ENCODE measurements at places on chromosomes 7 and 10.

DNA sequence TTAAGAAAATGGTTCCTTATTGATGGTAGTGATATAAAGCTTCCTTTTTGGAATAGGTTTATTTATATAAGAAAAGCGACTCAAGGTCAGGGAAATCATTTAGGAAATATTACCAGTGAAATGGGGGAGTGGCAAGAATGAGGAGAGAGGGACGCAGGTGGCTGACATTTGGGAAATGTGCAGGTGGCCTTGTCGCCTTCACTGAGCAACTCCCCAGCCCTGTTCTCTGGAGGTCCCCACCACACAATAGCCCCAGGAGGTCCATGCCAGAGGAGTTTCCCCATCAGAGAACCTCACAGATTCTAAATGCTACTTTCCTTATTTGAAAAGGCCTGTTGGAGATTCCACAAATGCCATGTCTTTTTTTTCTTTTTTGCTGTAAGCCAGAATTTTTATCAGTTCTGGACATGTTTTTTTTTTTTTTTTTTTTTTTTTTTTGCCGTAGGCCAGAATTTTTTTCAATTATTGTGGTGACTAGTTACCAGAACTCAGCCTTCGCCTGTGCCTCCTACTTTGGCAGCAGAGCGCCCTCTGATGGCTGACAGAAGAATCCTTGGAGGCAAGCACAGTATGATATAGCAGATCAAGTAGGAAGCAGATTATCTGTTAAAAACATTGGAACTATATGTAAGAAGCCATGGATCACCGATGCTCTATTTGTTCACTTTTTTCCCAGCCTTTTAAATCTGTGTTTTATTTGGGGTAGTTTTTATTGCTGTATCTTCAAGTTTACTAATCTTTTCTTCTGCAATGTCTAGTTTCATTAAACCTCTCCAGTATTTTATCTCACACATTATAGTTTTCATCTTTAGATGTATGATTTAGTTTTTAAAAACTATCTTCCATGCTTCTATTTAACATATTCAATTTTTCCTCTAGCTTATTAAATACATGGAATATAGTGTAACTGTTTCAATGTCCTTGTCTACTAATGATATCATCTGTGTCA, 18.6 kb downstream of the OPALIN start:
- peak; percentile 57 for DNase-seq

GRCh38 chr10:1420661-1421362, 316.5 kb downstream of the ADARB2 start:
- DNase-seq: peak; percentile 61

GRCh38 chr7:139231513-139232376, 708 bp downstream of the UBN2 start:
- no peak for DNase-seq

DNA sequence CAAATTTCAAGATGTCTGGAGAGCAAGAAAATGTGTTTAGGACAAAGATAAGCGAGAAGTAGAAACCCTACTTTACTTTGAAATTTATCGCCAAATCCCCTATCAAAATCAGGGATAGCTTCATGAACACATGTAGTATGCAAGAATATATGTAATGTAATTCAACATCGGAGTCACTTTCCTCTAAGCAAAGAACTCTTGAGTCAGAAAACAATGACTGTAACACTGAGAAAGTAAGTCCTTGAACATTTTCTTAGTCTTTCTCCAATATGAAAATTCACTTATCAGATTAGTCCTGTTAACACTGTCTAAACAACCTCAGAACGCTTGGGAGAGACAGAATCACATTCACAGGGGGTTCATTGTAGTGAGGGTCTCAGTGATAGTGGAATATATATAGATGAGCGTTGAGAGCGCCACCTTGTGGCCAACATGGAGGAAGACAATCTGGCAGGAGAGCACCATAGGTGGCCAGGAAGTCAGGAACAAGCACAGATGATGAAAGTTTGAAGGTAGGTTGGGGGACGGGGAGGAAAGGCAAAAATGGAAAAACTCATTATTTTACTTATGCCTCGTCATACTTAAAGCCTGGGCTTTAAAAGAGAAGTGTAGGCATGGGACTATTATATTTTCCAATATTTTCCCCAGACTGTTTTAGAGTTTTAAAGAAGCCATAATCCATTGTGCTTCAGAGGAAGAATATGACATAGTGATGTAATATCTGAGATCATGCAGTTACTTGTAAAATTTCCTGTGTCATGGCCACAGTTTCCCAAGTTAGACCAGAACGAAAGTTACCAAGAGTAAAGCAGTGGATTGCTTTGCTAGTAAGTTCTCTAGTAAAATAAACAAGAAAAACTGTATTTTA, 115.5 kb upstream of the GNAI1 start:
- peak; percentile 49 for DNase-seq

DNA sequence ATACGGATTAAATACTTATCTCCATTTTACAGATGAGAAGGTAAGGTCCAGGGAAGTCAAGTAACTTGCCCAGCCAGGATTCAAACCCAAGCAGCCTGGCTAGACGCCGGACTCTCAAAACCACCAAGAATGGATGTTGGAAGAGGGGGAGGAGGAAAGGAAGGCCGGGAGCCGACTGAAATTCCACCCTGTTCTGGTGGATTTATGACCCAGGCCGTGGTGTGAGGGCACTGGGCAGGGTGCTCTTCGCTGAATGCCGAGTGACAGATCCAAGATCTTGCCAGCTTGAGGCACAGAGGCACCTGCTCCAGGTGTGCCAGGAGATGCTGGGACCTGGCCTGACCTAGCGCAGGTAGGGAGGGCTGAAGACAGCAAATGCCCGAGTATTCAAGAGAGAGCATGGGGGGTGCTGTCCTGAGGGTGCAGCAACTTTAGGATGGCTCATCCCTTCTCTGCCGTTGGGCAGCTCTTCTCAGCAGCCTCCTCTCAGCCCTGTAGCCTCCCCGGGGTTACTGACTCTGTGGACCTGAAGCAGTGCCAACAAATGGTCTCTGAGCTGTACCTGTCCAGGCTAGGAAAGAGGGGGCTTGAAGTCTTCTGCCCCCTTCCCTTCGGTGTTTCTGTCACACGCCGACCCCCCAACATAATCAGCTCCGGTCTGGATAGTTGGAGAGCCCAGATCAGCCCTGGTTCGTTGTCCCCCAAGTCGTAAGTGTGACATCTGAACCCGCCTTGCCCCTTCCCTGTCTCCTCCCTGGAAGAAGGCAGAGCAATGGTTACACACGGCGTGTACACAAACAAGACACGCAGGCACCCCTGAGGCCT, 713 bp downstream of the LOXL4 start:
- DNase-seq: peak; percentile 35

GRCh38 chr10:114261076-114261475, 22.0 kb downstream of the VWA2 start:
- DNase-seq: no peak

- no peak for DNase-seq
These were observed 22.7 kb upstream of the MKRN1 start for GRCh38 chr7:140501966-140502365.

- peak; percentile 36 for DNase-seq
These were observed 166.0 kb downstream of the SNX13 start for GRCh38 chr7:17774248-17774647.

- DNase-seq: peak; percentile 71
These were observed 420.8 kb upstream of the AUTS2 start for GRCh38 chr7:69177461-69177861.

DNA sequence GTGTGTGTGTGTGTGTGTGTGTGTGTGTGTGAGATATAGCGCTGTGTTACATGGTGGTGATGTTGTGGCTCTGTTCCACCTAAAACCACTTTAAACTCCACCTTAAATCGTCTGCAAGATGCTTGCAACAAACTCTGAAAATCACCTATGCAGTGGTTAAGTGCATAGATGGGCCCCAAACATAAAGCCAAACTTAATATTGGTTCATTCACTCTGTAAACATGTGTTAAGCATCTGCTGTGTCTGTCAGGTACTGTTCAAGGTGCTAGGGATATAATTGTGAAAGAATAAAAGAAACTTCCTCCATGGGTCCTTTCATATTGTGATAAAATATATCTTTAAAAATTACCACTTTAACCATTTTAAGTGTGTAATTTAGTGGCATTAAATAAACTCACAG, 645.4 kb upstream of the SORCS1 start:
- no peak for DNase-seq

DNA sequence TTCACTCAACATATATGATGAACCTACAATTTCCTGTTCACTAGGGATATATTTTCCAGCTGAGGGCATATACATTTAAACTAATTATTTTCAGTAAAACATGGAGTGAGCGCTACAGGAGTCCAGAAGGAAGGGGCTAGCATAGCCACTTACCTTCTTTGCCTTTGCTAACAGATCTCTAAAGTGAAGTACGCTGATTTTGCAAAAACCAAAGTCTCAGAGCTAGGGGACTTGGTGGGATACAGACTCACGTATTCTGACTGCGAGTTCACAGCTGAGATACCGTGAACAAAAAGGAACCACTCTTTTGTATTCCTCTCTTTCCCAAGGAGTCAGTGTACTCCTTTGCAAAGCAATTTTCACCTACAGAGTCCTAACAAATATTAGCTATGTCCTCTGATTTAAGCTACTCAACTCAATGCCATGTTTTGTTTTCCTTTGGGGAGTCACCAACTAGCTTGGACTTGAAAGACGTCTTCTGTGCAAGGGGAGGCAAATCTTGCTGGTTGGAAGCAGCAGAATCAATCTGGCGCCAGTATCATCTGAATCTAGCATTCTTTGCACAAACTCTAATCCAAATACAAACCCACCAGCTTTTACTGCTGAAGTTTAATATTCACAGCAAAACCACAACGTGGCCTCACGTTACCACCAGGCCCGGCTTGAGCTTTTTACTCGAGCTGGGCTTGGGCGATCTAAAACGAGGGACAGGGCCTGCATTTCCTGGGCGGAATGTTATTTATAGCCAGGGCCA, 657 bp downstream of the CDNF start:
- no peak for DNase-seq

GRCh38 chr10:102120991-102121738, 997 bp upstream of the LDB1 start:
- DNase-seq: peak; percentile 88

- no peak for DNase-seq
These were observed 249.1 kb upstream of the LYZL1 start for GRCh38 chr10:29039677-29040189.

DNA sequence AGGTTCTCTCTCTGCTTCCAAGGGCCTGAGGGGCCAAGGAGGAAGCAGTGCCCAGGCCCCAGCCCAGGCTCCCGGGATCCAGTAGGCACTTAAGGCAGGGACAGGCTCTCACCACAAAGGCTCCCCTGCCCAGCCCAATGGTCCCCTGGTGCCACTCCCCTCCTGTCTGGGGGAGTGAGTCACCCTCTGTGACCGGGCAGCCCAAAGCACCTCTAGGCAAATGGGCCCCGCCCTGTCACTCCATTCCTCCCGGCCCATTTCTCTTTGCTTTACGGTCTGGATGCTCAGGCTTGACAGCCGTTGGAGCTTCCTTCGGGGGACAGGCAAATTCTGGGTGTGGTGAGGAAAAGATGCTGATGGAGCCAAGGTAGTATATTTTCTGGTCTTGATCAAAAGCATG, at the start of gene CALHM3:
Gene CALHM3 (minus strand): TSS at position 106 of the 400 bp plus-strand sequence. CDS start 208 bp downstream, outside the sequence.
- DNase-seq: no peak

- DNase-seq: no peak
These were observed 51.7 kb downstream of the ASB4 start for GRCh38 chr7:95537468-95537867.

- peak; percentile 93 for DNase-seq
These were observed 62.4 kb upstream of the MKRN1 start for GRCh38 chr7:140541513-140542227.

GRCh38 chr10:128850647-128851046, 616.4 kb upstream of the MGMT start:
- no peak for DNase-seq

DNA sequence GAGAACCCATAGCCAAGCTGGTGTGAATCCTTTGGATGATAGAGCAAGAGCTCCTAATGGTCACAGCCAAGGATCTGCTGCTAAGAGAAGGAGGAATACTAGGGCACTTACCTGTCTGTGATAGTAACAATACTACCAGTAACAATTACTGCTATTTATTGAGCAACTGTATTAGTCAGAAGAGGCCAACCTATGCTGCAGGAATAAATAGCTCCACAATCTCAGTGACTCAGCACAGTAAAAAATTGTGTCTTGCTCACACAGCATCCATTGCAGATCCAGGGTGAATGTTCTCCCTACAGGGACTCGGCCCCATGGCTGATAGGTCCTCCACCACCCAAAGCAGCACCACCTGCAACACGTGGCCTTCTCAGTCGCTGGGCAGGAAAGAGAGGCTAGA, 257.6 kb upstream of the ZMIZ1 start:
- no peak for DNase-seq

- no peak for DNase-seq
These were observed 96.8 kb downstream of the INPP5A start for GRCh38 chr10:132634241-132634946.

DNA sequence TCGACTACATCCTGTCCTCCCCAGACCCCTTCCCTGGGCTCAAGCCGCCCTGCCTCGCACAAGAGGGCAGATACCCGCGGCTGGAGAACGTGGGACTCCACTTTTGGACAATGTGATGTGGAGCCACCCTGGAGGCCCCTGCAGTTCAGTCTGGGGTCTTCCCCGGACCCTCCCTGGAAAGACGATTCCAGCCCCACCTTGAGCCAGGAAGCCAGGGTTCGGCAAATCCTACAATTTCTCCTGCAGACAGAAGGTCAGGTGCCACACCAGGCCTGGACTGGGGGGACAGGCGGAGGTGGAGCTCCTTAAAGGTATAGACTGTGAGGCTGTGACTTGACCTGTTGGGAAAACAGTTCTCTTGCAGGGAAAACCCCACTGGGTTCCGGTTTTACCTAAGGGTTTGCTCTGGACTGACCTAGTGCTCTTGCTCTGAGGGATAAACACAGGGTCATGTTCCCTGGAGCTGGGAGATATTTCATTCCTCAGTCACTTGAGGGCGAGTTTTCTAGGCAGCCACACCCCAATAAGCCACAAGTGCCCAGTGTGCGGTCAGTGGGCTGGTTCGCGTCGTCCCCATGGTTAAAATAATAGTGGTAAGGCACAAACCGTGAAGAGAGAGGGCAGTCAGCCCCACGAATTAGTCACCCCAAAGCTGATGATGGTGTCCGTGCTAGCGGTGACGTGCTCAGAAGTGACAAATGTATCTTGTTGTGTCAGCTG, 1.6 kb downstream of the FOXL3 start:
- DNase-seq: no peak

DNA sequence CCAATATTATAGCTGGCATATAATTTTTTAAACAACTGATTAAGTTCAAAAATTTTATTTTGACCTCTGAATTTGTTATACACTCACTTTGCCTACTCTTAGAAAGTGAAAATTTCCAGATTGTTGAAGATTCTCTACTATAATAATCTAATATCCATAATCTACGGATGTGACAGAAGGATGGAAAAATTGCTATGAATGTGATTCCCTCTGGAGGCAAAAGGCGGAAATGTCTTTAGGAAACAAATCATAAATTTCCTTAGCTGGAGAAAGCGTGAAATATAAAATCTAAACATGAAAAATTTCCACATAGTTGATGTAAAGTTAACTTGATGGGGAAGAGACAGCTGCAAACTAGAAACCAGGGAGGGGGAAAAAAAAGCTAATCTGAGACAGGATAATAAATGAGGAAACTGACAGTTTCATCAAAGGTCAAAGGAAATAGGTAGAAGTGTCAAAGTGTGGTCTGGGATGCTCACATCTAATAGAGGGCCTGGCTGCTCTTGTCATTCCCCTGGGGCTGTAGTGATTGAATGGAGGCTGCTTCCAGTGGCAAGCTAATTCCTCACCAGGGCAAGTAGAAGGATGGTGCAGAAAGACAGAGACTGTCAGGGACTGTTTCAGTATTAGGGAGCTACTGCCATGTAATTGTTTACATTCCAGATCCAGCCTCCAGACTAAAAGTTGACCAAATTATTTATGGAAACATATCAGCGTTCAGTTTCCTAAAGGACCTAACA, 264.5 kb downstream of the SDHAF3 start:
- no peak for DNase-seq
